ENCODE measurements at places on chromosomes 13 and 19.

- DNase-seq, result no peak
Measured at GRCh38 chr13:78806457-78806856, 147.5 kb upstream of the OBI1 start.

DNA sequence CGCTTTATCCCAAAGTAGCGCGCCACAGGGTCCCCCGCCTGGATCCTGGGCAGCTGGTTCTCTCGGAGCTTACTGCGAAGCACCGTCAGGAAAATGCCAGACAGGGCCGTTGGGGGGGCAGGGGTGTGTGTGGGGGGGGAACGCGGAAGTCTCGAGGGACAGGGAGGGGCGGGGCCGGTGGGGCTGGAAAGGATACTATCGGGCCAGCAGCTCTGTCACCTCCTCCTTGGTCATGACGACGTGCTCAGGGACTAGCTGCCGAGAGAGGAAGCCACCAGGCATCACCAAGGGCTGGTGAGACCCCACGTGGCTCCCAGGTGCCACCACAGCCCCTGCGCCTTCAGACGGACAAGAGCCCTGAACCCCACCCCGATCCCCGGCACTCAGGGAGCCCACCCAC lies 5.3 kb downstream of the POLR2E start:
- no peak for DNase-seq

DNA sequence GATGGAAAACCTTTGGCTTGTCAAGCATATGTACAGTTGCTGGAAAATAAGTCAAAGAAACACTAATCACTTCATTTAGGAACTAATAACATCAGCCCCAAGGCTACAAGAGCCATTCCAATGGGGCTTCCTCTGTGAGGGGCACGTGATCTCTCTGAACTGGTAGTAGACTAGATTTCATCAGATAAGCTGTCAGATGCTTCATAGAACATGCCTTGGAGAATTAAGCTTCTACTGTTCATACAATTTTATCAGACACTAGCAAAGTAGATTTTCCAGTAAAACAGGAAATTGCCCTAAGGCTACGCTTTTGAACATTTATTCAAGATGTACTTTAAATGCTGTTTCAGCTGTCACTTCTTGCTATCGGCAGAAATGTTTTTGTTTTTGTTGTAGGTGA lies 107.8 kb downstream of the EDNRB start:
- no peak for DNase-seq

- DNase-seq, result peak; percentile 2
Measured at GRCh38 chr13:22357132-22357531, 686.3 kb downstream of the FGF9 start.

GRCh38 chr19:16030964-16031871 lies 45.1 kb upstream of the TPM4 start:
- no peak for DNase-seq
